ENCODE measurements at places on chromosomes 3 and 15.

- no peak for DNase-seq
Observed at GRCh38 chr3:102916532-102916931, 481.7 kb downstream of the ZPLD1 start.

- peak; percentile 19 for DNase-seq
Observed at GRCh38 chr15:39084674-39085530, 496.0 kb upstream of the THBS1 start.

GRCh38 chr15:82743810-82744209 lies 34.1 kb upstream of the AP3B2 start:
- no peak for DNase-seq

GRCh38 chr3:55417211-55417610 lies 69.9 kb downstream of the WNT5A start:
- DNase-seq: no peak

DNA sequence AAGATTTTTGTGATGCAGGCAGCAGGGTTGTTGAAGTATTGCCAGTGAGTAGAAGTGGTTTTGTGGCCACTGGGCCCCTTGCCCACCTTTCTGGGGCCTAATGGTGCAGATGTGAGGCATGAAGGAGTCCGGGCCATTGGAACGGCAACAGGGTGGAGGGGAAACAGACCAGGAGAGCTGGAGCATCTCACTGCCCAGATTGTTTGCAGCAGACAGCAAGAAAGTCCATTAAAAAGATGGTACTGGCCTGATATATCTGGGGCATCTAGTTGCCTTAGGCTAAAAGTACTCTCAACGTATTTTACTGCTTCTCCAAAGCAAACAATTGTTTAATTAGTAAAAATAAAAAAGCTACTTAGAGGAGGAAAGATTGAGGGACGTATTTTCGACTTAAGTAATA lies 298.4 kb downstream of the SATB1 start:
- DNase-seq: no peak

- no peak for DNase-seq
Observed at GRCh38 chr15:99115300-99116215, 10.7 kb downstream of the SYNM start.

DNA sequence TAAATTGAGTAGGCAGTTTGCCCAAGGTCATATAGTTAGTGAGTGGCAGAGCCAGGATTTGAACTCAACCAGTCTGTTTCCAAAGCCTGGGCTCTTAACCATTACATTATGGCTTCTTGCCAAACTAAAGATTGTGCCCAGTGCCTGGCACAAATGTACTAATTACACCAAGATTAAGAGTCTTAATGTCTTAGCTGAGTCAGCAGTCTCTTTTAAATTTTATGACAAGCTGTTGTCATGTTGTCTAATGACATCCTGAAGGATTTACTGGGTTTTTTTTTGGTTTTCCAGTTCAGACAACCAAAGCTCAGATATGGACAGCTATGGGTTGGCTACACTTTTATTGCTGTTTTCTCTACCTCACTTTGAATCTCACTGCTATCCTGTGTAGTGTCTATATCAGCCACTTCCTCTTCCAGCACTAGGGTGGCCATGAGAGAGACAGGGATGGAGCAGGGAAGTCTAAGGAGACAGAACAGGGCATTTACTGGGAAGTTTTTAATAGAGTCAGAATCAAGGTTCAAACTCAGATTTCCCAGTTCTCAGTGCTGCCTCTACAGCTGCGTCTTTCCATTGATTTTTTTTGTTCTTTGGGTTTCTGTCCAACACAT lies 10.5 kb downstream of the FBXL2 start:
- no peak for DNase-seq

GRCh38 chr3:5798809-5799208 lies 611.3 kb downstream of the EDEM1 start:
- no peak for DNase-seq

DNA sequence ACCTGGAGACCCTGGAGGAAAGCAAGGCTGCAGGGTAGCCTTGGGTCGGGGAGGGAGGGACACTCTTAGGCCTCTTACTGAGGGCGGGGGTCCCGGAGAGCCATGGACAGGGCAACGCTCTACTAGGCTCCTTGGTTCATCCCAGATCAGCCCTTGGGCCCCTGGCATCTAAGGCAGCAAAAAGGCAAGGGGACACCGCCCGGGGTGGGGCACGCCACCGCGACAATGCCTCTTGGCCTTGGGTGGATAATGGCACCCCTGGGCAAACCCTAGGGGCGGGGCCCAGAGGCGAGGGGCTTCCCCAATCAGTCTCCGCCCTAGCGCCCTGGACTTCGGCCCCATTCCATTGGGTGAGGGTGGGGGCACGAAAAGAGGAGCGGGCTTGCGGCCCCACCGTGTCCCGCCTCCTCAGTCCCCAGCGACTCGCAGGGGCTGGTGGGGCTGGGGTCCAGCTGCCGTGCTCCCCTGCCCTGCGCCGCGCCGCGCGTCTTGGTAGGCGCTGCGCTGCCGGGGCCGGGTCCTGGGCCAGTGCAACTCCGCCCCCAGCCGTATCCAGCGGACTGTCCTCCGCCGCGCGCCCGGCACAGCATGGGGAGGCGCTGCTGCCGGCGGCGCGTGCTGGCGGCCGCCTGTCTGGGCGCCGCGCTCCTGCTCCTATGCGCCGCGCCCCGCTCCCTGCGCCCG lies at the start of gene CHST13:
CHST13 (plus strand) TSS at position 411 of the 684 bp plus-strand sequence; CDS start at position 589, 178 bp downstream.
- peak; percentile 20 for DNase-seq

- no peak for DNase-seq
Observed at GRCh38 chr3:193086681-193087080, 154.3 kb upstream of the PLAAT1 start.

GRCh38 chr3:196192036-196192523 lies 19.1 kb downstream of the ZDHHC19 start:
- DNase-seq: peak; percentile 73

DNA sequence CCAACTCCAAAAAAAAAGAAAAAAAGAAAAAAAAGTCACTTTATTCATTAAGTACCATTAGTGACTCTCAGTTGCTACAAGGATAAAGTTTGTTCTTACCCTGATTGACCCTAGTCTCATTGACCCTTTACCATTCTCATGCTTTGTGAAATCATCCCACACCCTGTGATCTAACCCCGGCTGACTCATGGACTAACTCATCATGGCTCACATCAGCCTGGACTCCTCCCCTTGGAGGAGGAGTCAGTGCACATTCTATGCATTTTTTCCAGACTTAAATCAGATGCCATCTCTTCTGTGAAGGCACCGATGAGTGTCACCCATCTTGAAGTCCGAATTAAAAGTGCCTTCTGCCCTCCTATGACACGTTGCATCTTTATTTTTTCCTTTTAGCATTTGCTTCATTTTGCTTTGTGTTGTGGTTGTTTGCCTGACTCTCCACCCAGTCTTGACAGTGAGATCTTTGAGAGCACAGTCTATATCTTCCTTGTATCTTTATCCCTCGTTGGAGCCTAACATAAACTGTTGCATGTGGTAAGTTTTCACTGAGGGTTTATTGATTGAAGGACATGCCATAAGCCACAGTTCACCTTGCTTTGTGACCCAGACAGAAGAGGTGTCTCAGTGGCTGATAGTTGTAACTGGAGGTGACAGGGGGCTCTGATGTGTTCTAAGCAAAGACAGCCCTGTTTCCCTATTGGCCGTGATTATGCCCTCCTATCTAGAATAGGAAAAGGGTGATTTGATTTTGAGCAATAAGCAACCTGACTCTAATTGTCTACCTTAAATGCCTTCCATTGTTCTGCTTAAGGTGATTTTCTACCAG lies 72.1 kb downstream of the IL1RAP start:
- DNase-seq: peak; percentile 31

- no peak for DNase-seq
Observed at GRCh38 chr3:45559560-45560118, 34.9 kb upstream of the LIMD1 start.

- no peak for DNase-seq
Observed at GRCh38 chr3:66336333-66336766, 115.5 kb downstream of the SLC25A26 start.

GRCh38 chr15:75809986-75810750 lies 33.1 kb upstream of the UBE2Q2 start:
- no peak for DNase-seq

DNA sequence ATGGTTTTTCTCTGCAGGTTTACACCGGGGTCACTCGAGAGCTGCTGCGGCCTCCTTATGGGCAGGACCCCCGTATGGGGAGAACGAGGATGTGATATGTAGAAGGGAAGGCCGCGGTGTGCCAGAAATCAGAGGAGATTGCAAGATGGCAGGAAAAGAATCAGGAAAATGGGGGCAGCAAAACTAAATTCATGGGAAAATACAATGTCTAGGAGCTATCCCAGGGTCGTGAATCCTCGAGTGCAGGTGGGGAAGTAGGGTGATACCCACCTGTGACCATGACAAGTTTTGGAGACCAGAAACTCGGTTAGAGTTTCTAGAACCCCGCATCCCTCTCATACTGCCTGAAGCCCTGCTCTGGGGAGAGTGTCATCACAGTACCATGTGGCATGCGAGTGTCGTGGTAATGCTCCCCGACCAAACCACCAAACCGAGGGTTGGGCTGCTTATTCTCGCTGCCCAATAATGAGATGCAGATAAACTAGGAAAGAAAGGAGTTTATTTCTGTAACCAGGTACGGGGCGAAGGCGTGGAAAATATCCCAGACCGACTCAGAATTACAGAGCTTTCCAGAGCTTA lies 781 bp downstream of the TRNT1 start:
- DNase-seq: no peak

- DNase-seq: no peak
Observed at GRCh38 chr3:175606650-175607318, 747.6 kb downstream of the NAALADL2 start.

DNA sequence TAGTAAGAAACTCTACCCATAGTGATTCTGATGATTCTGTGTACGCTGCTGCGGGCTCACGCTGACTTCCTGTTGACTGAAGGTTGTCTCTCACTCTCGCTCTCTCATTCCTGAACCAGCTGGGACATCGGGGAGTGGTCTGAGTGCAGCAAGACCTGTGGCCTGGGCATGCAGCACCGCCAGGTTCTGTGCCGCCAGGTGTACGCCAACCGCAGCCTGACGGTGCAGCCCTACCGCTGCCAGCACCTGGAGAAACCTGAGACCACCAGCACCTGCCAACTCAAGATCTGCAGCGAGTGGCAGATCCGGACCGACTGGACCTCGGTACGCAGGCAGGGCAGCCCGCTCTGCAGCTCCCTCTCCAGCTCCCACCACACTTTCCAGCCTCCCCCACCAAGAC lies 63.6 kb upstream of the NR2E3 start:
- DNase-seq: no peak

- no peak for DNase-seq
Observed at GRCh38 chr3:140247775-140248174, 312.8 kb downstream of the CLSTN2 start.

DNA sequence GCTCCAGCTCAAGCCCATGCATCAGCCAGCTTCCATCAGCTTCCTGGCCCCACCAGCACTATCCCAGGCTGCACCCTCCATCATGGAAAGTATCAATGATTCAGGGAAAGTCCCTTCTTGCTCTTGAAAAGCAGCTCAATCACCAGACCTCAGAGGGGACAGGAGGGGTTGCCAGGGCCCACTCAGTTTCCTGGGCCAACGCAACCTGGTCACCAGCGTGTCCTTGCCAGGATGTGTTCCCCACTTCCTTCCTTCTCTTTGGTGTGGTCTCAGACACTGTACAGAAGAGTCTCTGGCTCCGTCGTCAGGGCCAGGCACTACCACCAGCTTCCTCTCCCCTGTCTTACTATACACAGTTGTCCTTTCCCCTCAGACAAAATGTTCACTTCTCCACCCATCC lies 3.0 kb downstream of the HDC start:
- no peak for DNase-seq

DNA sequence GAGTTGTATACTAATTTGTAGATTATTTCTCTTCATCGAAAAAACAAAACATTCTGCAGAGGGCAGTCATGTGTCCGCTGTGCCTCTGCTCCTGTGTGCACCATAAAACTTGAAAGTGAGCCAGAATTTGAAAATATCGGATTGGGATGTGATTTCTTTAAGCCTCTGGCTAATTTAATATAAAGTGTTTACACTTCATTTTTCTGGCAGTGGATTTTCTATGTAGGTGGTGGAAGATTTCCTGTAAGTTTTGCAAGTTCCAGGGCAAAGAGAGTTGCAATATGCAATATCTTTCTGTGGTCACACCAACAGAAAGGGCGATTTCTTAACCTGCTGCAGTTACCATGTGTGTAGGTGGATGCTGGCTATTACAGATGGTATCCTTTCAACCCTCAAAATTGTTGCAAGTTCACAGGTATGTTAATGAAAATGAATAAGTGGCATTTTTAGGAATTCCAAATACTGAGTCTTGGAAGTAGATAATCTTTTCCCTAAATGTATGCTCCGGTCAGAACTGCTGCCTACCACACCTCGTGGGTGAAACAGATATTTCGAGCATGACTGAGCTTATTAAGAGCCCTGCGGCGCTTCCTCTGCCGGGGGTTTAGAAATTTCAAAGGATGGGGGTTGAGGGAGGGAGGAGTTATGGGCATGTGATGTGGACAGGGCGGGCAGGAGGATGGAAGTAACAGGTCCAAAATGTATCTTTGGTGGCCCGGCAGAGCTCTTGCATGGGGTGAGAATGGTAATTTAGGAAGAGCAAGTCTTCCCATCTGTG lies 134.0 kb downstream of the PGPEP1L start:
- DNase-seq: no peak

- DNase-seq: no peak
Observed at GRCh38 chr3:48429960-48430707, at the start of gene PLXNB1. PLXNB1 (minus strand) TSS chr3:48430086; CDS start chr3:48424611, 5,475 bp downstream.

- DNase-seq: no peak
Observed at GRCh38 chr3:46187876-46188275, 20.2 kb downstream of the CCR1 start.

GRCh38 chr3:22244761-22245521 lies 493.9 kb upstream of the ZNF385D start:
- no peak for DNase-seq

GRCh38 chr15:97013491-97013890 lies 683.0 kb downstream of the NR2F2 start:
- no peak for DNase-seq

DNA sequence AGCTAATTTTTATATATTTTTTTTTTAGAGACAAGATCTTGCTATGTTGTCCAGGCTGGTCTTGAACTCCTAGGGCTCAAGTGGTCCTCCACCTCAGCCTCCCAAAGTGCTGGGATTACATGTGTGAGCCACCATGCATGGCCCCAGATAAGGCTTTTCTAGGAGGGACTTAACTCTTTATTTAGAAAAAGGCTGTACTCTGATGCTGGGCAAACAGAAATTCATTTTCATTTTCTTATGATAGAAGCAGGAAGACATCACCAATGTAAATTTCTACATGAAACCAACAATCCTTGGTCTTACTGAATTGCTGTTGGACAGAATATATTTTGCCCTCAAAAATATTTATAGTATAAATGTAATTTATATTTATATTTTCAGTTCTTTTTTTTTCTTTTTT lies 9.6 kb downstream of the NIPA1 start:
- DNase-seq: no peak
